Forelimb muscle (tissue), 1 donor: ENCODE measurements at places on chromosomes 7 and 10. TPM values are rescaled to one million over a fixed set of nuclear protein-coding genes. Genes with fewer than 3 reads are reported as not detected.

GRCh38 chr10:16408379-16408778, 28.4 kb upstream of the PTER start:
- no peak for DNase-seq

- DNase-seq: no peak
These were observed 150.1 kb downstream of the PLPP4 start for GRCh38 chr10:120607016-120607709.

Gene UPK3BL1
- polyA plus RNA-seq: 9.8 TPM

GRCh38 chr7:36217211-36217960, 64.3 kb downstream of the EEPD1 start:
- no peak for DNase-seq

Gene SPOCK2
- 3.4 TPM for polyA plus RNA-seq

Gene ANXA8
- not detected for polyA plus RNA-seq

DNA sequence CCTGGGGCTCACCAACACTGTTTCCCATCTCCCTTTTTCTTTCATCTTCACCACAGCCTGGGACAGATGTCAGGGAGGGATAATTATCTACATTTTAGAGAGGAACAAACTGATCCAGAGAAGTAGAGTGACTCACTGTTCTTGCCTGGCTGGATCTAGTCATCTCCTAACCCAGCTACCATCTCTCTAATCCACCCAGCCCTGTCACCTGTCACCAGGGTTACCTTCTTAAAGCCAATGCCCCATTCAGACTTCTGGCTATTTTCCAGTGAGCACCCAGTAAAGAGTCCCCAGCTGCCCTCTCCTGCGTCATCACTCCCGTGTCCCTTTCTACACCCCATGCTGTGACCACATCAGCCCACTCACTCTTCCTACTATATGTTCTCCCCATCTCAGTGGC, 68.4 kb upstream of the DUSP5 start:
- DNase-seq: no peak

DNA sequence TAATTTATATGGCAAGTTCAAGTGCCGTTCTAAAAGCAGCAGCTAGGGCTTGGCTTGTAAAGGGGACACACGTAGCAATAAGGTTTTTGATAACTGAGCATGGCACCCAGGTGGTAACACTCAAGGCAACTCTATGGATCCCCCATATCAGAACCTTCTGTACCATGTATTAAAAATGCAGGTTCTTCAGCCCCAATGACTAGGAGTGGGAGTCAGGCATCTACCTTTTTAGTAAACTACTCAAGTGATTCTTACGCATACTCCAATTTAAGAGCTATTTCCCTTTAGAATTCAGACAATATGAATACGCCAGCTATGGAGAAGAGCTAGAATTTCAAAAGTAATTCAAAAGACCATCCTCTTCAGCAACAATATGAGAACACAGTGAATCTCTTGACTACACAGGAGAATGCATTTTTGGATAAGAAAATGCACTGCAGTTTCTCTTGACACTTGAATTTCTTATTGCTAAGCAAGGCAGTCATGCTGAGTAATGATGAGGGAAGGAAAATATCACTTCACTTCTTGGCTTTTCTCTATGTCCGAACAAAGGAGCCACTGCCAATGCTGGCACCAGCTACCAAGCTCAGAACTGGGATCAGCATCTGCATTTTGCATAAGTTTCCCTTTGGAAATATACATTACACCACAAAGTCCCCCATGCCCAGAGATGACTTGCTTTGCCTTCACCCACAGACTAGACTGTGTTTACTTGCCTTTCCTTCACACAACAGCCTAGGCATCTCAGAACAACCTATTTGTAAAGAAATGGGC, 53.5 kb downstream of the ABLIM1 start:
- DNase-seq: no peak

DNA sequence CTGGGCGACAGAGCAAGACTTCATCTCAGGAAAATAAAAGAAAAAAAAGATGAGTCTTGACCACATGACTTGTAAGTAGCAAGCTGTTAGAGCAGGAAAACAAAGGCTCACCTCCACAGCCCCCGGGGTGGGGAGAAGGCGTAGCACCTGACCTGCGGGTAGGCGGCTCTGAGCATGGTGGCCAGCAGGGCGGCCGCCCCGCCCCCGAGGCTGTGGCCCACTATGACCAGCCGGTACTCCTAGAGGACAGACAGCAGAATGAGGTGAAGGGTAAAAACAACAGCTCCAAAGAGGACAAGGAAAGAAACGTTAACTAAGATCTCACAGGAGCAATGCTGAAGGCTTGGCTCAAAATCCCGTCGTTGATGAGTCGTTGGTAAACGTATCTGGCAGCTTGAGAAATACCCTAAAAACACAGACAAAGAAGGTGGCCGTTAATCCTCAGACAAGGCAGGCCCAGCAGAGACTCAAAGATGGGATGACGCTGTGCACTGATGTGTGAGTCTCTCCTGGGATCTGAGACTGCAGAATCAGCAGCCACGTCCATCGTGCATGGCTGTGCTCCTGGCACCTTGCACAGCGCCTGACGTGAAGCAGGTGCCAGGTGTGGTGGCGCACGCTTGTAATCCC, 31.1 kb downstream of the DAGLB start:
- no peak for DNase-seq

DNA sequence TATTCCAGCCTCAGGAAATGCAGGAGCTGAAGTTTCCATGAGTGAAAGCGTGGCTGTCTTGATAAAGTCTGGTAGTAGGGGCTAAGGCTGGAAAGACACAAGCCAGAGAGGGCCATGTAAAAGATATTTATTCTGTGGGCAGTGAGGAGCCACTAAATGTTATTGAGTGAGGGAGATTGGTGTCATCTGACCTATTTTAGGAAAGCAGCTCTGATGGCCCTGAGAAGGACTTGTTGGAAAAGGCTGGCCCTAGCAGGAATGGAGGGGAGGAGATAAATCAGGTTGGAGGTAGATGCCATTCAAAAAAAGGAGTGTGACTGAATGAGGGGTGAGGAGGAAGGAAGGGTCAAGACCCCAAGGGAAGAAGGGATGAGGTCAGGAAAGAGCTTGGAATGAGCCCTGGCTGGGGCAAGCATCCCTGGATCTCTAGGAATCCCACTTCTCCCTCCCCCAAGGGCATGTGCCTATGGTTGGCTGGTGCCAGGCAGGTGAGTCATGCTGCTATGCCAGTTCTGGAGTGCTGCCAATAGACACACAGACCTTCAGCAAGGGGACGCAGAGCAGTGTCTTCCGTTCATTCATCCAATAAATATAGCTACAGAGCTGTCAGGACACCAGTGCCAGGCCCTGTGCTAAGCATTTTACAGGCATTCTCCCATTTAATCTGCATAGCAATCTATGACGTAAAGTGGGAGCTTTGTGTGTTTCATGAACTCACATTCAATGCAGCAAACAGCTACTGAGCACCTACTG, 2.0 kb downstream of the ANKRD2 start:
- DNase-seq: no peak

Gene KCP
- 1.9 TPM for polyA plus RNA-seq

DNA sequence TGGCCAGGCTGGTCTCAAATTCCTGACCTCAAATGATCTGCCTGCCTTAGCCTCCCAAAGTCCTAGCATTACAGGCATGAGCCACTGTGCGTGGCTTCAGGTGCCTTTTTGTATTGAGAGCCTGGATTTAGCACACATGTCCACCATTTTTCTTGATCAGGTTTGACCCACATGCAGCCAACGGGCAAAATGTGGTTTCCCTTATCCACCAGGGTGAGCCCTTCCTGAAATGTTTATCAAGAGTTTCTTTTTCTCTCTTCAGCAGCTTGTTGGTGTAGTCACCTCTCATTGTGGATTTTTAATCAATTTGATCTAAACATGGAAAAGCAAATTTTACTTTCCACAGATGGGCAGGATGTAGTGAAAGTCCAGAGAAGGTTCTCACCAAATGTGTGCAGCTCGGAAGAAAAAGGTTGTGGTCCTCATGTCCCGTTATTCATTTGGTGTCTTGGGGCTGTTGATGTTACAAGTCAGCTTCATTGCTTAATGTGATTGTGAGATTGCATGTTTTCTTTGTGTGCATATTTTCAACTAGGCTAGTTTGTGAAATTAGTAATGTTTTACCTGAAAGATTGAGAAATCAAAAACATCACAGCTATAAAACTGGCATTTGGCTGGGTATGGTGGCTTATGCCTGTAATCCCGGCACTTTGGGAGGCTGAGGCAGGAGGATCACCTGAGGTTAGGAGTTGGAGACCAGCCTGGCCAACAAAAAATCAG, 28.9 kb downstream of the GUSB start:
- DNase-seq: no peak
